ENCODE measurements at places on chromosomes 6 and 20.

DNA sequence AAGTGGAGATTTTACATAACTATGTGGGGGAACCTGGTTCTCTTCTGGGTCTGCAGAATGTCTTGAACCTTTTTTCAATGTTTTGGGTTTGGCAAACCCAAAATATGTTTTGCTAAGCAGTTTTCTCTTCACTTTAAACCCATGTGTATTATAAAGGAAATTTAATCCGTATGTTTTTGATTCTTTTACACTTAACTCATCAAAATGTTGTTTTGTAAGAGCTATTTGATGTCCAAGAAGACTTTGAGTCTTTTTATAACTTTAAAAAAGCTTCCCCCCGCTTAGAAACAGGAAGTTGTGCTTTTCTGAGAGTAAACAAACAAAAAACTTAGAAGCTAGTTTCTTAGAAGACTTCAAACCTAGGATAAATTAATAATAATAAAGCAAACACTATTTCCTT, 81.9 kb upstream of the CEP162 start:
- DNase-seq, result no peak

DNA sequence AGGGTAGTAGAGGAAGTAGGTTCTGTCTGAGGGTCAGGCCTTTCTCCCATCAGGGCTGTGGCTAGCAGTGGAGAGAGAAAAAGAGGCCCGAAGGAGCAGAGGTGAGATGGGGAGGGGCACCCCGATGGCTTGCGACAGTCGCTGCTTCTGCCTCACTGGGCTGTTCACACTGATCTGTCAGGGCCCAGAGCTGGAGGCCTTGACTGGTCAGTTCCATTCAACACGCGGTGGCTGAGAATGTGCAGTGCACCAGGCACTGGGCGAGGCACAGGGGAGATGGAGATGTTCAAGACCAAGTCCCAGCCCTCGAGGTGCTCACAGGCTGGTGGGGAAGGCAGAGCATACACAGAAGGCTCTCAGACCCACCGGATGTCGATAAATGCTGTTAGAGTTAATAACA, 21.4 kb downstream of the SLC12A5 start:
- DNase-seq, result no peak

- no peak for DNase-seq
Observed at GRCh38 chr6:39517756-39518155, 195.3 kb upstream of the KCNK16 start.

DNA sequence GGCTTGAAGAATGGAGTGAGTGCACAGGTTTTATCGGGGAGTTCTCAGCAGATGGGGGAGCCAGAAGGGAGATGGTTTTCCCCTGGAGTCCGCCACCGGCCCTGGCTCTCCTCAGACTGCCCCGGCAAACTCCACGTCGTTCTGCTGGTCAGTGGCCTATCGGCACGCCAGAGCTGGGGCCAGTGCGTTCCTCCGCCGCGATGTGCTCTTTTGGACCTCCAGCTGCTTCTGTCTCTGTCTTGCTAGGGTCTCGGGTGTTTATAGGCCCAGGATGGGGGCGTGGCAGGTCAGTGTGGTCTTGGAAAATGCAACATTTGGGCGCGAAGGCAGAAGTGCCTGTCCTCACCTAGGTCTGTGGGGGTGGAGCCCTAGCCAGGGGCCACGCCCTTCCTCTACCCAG, 53.0 kb upstream of the ADTRP start:
- DNase-seq, result no peak

DNA sequence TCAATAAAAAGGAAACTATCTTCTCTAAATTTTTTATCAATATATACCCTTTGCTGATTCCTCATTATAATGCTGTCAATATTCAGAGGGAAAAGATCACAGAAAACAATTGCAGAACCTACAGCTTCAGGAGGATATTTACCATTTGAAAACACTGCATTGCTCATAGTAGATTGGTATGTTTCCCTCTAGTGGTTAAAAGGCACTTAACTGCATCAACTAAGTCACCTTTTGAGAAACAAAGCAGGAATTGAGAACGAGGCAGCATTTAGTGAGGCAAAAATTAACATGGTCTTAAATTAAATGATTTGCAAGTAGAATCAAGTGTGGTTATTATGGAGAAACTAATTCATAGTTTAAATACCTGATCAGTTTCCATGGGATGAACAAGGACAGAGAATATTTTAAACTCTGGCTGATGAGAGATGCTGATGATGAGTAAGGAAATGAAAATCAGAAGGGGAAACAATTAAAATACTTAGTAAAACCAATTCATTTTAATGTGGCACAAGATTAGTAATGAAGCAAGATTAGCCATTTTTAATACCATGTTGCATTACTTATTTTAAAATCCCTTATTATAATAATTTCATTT, 642.1 kb downstream of the EPHA7 start:
- no peak for DNase-seq

GRCh38 chr6:71488186-71488585, 199.6 kb downstream of the OGFRL1 start:
- no peak for DNase-seq

GRCh38 chr20:4937407-4938319, 63.6 kb downstream of the SLC23A2 start:
- DNase-seq, result no peak

DNA sequence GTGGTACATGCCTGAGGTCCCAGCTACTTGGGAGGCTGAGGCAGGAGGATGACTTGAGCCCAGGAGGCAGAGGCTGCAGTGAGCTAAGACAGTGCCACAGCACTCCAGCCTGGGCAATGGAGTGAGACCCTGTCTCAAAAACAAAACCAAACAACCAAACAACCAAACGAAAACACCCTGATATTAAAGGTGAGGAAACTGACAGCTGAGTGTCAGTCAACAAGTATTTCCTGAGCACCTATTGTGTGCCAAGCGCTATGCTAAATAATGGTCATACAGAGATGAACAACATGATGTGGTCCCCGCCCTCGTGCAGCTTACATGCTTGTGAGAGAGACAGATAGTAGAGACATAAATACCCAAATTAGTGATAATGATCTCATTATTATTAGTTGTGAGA, 1.9 kb upstream of the TULP1 start:
- no peak for DNase-seq

GRCh38 chr6:122797537-122797936, 8.5 kb downstream of the SMPDL3A start:
- DNase-seq, result no peak

DNA sequence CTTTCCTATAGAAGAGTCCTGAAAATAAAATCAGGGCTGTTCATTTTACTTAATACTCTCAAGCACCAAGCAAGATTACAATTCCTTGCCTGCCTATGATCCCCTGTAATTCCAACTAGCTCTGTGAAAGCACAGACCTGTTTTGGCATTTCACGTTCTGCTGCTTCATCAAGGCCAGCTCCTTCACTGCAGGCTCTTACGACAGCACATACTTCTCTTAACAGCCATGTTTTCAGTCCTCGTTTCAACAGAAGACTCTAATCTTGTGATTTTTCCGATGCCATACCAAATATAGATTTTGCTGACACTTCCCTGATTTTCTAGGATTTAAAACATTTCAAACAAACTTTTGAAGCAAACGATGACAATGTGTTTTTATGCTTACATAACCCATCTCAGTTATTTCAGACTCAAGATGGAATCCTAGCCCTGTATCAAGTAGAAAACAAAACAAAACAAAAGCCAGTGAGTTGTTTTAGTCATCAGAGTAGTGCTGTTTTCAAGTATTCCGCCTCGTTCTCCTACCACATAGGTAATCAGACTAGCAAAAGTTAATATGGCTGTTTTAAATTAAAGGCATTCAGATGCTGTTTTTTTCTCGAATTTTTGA, 616.5 kb upstream of the CITED2 start:
- no peak for DNase-seq

GRCh38 chr6:1993042-1993441, 252.4 kb downstream of the GMDS start:
- no peak for DNase-seq

Data from CMK (cell line).